ENCODE measurements at places on chromosomes 16 and 17. TPM values are rescaled to one million over a fixed set of nuclear protein-coding genes. Genes with fewer than 3 reads are reported as not detected.

ITGA3 gene
- polyA plus RNA-seq, result 41.3 TPM

MAPT gene
- 154 TPM for polyA plus RNA-seq

STAT5A gene
- 8.5 TPM for polyA plus RNA-seq

CDH3 gene
- polyA plus RNA-seq, result 16.0 TPM

TOP2A gene
- polyA plus RNA-seq, result 141 TPM

CAPNS2 gene
- polyA plus RNA-seq, result not detected

TLK2 gene
- 27.3 TPM for polyA plus RNA-seq

TNFRSF17 gene
- polyA plus RNA-seq, result not detected

KRT17 gene
- 16.0 TPM for polyA plus RNA-seq

SRCIN1 gene
- polyA plus RNA-seq, result 42.9 TPM

C1QL1 gene
- polyA plus RNA-seq, result 47.6 TPM

MT4 gene
- polyA plus RNA-seq, result not detected

TOX3 gene
- polyA plus RNA-seq, result 38.1 TPM

NEUROD2 gene
- polyA plus RNA-seq, result 8.1 TPM

CCDC78 gene
- 0.39 TPM for polyA plus RNA-seq

SOST gene
- not detected for polyA plus RNA-seq

HOXB5 gene
- polyA plus RNA-seq, result 234 TPM

ZNF594 gene
- polyA plus RNA-seq, result 3.5 TPM
